ENCODE measurements at places on chromosomes 13 and 19.

- DNase-seq, result no peak
These were observed 347.4 kb downstream of the LIG4 start for GRCh38 chr13:107867701-107868661.

- no peak for DNase-seq
These were observed 18.9 kb upstream of the DPRX start for GRCh38 chr19:53612762-53613526.

DNA sequence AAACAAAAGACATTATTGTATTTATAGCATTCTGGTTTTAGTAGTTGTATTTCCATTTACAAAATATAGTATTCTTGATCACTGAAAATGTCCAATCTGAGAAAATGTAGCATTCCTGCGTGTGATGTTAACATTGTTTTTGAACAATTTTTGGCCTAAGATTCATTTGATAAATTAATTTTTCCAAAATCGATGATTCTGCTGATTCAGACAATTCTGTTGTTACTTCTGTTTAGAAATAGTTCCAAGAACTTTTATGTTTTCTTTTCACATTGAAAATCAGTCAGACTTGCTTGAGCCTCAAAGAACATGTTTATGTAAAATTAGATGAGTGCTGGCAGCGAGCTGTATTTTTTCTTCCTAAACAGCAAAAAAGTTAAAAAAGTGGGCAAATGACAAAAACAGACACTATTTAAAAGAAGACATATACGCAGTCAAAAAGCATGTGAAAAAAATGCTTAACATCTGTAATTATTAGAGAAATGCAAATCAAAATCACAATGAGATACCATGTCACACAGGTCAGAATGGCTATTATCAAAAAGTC, 804.5 kb upstream of the MIR17HG start:
- no peak for DNase-seq

- DNase-seq, result no peak
These were observed 66.6 kb upstream of the XPO4 start for GRCh38 chr13:20969182-20969581.

- DNase-seq, result no peak
These were observed 92.8 kb upstream of the FARP1 start for GRCh38 chr13:98050041-98050466.

DNA sequence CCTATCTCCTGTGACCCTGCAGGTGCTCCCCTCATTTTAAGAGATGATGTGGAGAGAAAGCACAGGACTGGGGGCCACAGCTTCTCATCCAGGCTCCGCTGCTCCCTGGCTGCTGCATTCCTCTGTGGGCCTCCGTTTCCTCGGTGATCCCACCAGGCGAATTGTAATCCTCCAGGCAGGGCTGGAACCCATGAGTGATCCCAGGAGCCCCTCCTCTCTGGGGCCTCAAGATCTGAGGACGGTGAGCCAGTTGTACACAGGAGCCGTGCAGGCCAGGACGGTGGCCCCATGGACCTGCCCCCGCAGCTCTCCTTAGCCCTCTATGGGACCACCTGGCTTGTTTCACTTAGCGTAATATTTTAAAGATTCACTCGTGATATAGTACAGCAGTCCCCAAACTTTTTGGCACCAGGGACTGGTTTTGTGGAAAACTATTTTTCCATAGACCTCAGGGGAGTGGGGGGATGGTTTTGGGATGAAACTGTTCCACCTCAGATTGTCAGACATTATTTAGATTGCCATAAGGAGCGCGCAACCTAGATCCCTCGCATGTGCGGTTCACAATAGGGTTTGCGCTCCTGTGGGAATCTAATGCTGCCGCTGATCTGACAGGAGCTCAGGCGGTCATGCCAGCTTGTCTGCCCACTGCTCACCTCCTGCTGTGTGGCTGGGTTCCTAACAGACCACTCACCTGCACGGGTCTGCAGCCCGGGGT, 5.6 kb downstream of the FFAR3 start:
- no peak for DNase-seq

- peak; percentile 66 for DNase-seq
These were observed 2.6 kb upstream of the CACNG7 start for GRCh38 chr19:53906211-53907192.

- no peak for DNase-seq
These were observed 242.5 kb upstream of the SERP2 start for GRCh38 chr13:44131069-44131614.

DNA sequence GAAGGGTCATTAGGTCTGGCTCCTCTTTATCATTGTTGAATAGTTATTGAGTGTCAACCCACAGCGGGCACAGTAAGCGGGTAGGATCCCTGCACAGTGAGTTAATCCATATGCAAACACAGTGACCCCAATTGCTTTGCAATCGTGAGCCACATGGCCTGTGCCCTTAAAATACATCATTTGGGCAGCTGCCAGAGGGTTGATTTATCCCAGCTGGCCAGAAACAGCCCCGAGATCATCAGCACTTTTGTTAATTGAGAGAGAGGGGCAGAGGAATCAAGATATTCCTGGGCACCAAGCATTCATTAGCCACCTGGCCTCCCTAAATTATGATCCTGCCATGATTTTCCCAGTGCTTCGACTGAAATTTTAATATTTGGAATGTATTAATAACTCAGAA, 9.8 kb upstream of the CNMD start:
- no peak for DNase-seq

DNA sequence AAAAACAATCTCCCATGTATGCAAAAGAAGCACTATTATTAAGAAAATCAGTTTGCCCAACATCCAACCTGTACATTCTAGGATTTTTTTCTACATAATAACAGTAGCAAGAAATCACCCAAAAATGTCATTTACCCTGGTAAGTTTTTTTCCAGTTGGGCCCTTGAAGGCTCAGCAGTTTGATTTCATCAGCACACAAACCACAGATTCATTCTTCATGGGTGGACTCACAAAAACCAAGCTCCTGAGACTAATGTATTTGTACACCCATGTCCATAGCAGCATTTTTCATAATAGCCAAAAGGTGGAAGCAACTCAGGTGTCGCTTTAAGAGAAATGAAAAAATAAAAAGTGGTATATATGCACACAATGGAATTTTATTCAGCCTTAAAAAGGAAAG, 210.1 kb downstream of the TBC1D4 start:
- DNase-seq, result no peak

DNA sequence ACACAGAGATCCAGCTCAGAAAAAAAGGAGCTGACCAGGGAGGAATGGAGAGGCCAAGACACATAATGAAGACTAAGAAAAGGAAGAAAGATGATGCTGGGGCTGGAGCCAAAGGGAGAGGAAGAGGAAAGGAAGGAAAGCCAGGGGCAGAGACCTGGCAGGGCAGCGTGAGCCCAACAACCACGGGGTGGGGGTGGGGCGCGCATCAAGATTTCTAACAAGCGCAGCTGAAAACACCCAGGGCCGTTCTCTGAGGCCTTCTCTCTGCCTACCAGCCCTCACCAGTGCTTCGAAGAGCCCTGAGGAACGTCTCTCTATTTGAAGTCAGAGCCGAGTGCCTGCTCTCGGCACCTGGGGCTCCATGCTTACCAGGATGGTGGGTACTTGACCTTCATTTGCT, 23.6 kb upstream of the POU2F2 start:
- DNase-seq, result no peak

DNA sequence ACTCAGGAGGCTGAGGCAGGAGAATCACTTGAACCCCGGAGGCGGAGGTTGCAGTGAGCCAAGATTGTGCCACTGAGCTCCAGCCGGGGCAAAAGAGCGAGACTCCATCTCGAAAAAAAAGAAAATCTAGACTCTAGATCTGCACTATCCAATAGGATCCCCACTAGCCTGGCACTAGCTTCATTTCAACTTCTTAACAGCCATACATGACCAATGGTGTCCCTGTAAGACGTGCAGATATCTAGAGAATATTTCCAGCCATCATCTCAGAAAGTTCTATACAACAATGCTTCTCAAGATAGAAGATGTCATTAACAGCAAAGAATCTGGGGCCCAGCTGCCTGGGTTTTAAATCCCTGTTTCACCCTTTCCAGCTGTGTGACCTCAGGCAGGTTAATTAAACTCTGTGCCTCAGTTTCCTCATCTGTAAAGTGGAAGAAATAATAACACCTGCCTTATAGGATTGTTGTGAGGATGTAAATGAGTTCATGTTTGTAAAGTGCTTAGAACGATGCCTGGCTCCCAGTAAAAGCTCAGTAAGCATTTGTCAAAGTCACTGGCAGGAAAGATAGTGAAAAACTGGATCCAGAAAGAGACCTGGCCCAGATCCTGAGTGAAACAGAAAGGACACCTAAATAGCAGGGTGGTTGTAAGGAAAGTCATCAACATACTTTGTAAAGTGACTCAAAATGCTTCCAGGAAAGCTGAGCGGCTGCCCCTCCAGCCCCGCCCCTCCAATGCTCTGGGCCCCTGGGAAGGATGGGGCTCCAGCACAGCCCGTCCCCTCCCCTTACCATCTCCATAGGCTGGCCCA, 13.5 kb downstream of the WIZ start:
- no peak for DNase-seq

GRCh38 chr13:75796825-75797224, 160.7 kb downstream of the LMO7 start:
- DNase-seq, result no peak

GRCh38 chr19:18388100-18388959, 2.4 kb downstream of the GDF15 start:
- peak; percentile 63 for DNase-seq

GRCh38 chr13:39394796-39395678, 208.0 kb downstream of the LHFPL6 start:
- no peak for DNase-seq

GRCh38 chr19:6728346-6728745, 7.9 kb upstream of the C3 start:
- no peak for DNase-seq

GRCh38 chr19:29448046-29448445, 77.7 kb upstream of the VSTM2B start:
- no peak for DNase-seq

DNA sequence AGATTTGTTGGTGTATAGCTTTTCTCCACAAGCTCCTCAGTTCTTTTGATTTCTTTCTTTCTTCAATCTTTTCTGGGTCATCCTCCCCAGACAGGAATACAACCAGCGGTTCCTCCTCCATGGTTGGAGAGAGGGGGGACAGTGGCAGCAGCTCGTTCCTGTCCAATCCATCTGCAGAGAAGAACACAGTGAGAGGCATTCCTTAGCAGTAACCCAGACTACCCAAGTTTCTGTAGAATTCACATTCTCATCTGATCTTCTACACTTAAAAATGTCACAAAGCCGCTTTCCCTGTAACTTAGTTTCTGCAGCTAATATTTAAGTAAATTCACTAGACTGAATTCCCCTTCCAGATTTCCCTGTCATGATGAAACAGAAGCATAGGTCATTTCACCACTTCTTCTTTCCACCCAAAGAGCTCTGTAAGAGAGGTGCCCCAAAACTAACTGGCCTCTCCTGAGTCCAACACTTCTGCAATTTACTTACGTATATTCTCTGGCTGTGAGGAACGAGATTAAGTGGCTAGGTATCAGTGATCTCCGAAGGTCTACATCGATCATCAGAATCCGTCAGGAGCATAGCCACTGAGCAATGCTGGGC, 171.9 kb downstream of the TBC1D4 start:
- no peak for DNase-seq

- no peak for DNase-seq
These were observed 36.9 kb downstream of the POLR1D start for GRCh38 chr13:27658546-27658945.

- no peak for DNase-seq
These were observed 151.1 kb downstream of the LHFPL6 start for GRCh38 chr13:39451860-39452301.

GRCh38 chr13:92941167-92941566, 285.4 kb upstream of the GPC6 start:
- no peak for DNase-seq

- DNase-seq, result no peak
These were observed 485.8 kb downstream of the ZNF536 start for GRCh38 chr19:30857966-30858490.

GRCh38 chr19:56301155-56301554, 13.5 kb downstream of the ZSCAN5A start:
- no peak for DNase-seq

DNA sequence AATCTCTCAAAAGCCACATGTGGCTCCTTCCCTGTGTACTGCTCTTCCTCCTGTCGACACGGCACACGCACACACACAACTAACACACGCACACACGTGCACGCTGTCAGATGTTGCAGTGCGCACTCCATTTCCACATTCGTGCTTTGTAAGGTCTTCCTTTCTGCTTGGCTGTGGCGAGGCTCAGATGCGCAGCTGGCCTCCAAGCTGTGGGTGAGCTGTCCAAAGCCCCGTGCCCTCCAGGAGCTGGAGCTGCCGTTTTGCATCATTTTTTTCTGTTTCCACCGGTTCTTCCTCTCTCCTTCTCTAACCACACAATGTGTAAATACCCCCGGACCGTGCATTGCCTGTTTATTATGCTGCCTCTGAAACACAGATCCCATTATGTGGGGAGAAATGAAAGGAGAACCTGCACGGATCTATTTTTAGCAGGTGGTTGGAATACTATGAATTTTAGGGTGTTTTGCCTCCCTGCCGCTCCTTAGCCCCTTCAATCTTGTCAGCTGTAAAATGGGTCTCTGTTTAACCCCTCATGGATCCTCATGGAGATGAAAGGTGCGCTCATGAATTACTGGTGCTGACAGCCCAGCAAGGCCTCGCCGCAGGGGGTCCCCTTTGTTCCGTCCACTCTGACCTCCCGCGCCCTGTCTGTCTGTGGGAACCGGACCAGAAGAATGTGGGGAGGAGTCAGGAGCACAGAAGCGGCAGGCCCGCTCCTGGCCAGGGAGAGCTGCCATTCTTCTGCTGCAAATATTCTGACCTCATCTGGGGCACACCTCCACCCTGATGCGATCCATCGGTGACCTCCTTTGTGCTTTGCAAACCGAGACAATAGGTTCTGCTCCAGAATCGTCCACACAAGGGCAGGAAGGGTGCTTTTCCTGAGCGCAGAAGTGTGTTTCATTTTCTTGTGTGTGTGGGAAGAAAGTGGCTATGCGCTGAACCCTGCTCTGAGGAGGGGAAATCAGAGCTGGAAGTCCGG, 137.7 kb downstream of the SOX1 start:
- DNase-seq, result no peak

- peak; percentile 26 for DNase-seq
These were observed 1.9 kb downstream of the KLF12 start for GRCh38 chr13:74132152-74132775.

GRCh38 chr19:7718668-7719067, 13.2 kb downstream of the CLEC4G start:
- no peak for DNase-seq

DNA sequence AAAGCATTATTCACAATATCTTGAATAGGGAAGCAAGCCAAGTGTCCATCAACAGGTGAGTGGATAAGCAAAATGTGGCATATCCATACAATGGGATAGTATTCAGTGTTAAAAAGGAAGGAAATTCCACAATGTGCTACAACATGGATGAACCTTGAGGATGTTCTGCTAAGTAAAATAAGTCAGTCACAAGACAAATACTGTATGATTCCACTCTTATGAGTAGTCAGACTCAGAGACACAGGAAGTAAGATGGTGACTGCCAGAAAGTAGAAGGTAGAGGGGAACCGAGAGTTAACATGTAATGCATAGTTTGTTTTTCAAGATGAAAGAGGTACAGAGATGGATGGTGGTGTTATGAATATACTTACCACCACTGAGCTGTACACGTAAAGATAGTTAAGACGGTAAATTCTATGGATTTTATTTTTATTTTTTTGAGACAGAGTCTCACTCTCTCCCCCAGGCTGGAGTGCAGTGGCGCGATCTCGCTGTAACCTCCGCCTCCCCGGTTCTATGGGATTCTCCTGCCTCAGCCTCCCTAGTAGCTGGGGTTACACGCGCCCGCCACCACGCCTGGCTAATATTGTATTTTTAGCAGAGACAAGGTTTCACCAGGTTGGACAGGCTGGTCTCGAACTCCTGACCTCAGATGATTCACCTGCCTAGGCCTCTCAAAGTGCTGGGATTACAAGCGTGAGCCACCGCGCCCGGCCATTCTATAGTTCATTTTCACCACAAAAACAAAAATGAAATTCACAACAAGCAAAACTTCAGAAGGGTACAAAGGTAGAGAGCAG, 1.0 kb upstream of the CHAMP1 start:
- no peak for DNase-seq
